ENCODE measurements at places on chromosomes 5 and 9.

DNA sequence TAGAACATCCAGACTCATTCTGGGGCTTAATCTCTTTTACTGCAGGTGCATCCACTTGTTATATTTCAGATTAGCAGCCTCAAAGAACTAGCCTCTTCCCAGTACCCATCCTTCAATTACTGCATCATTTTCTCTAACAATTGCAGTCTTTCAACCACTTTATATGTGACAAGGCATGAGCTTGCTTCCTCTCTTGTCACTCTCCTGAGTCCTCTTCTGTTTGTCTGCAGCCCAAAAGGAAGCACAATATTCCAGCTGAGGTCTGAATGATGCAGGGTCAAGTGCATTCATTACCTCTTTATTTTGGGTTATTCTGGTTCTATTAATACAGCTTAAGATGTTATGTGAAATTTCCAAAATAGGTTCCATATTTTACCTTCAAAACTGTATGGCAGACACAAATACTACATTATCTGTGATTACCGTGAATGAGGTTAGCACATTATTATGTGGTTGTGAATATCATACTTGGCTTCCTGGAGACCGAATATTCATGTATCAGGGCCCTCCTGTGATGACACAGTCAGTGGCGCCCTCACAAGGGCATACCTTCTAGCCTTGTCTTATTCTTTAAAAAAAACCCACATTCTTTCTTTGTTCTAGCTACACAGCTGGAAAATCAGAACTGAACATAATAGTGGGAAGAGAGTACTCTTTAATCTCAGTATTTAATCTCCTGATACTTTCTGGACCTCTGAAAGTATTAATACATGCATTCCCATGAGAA, 323.8 kb downstream of the PDE4D start:
- DNase-seq, result peak; percentile 29

- peak; percentile 38 for DNase-seq
Measured at GRCh38 chr9:70484232-70485130, 70.0 kb upstream of the KLF9 start.

- DNase-seq, result no peak
Measured at GRCh38 chr9:94699715-94700373, 26.7 kb upstream of the AOPEP start.

GRCh38 chr9:115980976-115981375, 172.6 kb upstream of the PAPPA start:
- DNase-seq, result no peak

GRCh38 chr9:132295181-132295580, 59.6 kb downstream of the SETX start:
- no peak for DNase-seq

GRCh38 chr9:104572612-104573011, 3.6 kb downstream of the OR13C8 start:
- DNase-seq, result no peak

- DNase-seq, result no peak
Measured at GRCh38 chr9:122229485-122229837, 704 bp upstream of the LHX6 start.

GRCh38 chr5:17106521-17106920, 110.9 kb upstream of the BASP1 start:
- DNase-seq, result no peak

GRCh38 chr9:75372499-75373268, 284.4 kb downstream of the OSTF1 start:
- no peak for DNase-seq

DNA sequence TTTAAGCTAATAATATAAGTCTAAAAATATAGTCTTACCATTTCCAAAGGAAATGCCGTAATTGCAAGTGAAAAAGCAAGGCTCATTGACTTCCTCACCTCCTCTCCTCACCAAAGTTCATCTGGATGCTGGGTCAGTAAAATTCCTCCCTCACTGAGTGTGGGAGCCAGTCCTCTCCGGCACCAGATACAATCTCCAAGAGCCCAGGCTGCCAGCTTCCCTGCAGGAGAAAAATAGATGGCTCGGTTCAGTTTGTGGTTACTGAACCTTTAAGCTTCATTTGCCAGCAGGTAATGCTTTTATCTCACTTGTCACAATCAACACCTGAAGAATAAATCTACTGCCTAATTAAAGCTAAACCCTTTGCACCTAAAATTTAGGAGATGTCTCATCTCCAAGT, 115.3 kb upstream of the VLDLR start:
- no peak for DNase-seq
